ENCODE measurements at places on chromosomes 7 and 10.
A peak's percentile ranks its signal among the peaks of the same experiment; 100 is the strongest.

GRCh38 chr10:111207500-111207899 is 130.7 kb downstream of the ADRA2A start:
- no peak for DNase-seq

DNA sequence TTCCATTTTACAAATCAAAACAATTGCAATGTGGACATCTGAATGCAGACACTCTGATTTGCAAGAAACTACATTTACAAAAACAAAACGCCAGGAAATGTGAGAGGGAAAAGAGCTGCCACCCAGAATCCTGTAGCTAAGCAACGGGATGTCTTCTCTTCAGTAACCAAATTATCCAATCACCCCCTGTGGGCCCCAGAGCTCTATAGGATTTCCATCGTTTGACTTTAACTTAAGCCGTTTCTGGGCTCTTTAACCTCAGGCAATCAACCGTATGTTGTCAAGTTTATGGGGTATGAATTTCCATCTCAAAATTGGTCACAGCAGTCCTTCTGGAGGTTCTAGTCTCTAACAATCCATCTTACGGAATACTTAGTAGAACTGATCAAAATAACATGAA is 240.5 kb downstream of the ETV1 start:
- no peak for DNase-seq

GRCh38 chr10:15515202-15515601 is 144.1 kb upstream of the FAM171A1 start:
- no peak for DNase-seq

GRCh38 chr7:120164-120991 is 72.0 kb upstream of the FAM20C start:
- DNase-seq: no peak

DNA sequence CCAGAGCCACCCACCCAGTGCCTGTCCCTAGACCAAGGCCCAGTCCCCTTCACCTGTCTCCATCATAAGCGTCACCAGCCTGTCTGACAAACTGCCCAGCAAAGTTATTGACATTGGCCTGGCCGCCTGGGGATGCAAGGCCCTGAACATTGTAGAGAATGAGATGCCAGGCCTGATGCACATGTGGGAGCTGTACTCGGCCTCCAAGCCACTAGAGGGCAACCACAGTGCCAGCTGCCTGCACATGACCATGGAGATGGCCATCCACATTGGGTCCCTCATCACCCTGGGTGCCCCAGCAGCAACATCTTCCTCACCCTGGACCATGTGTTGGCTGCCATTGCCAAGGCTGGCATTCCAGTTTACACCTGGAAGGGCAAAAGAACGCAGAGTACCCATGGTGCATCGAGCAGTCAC is 63.7 kb upstream of the ANTXRL start:
- no peak for DNase-seq

GRCh38 chr10:91210435-91210834 is 10.0 kb upstream of the PCGF5 start:
- DNase-seq: peak; percentile 87

DNA sequence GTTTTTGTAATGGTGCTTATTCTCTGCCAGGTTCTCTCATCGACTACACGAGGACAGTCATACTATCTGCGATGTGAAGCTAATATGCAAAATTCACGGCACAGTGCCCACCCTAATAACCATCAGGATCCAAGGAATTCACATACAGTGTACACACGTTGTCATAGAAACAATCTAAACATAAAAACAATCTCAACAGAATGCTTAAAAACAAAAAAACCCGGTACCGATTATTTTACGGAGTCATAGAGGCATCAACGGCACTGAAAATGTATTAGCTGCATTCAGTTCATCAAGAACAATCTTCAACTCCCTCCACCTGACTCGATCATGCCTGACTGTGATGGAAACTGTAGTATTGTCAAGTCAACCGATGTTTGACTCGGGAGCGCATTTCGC is 628 bp downstream of the MRPS33 start:
- peak; percentile 45 for DNase-seq

- no peak for DNase-seq
These were observed 962 bp upstream of the SLC26A4 start for GRCh38 chr7:107659666-107660065.

GRCh38 chr10:99981581-99982199 is 28.1 kb downstream of the DNMBP start:
- DNase-seq: no peak

DNA sequence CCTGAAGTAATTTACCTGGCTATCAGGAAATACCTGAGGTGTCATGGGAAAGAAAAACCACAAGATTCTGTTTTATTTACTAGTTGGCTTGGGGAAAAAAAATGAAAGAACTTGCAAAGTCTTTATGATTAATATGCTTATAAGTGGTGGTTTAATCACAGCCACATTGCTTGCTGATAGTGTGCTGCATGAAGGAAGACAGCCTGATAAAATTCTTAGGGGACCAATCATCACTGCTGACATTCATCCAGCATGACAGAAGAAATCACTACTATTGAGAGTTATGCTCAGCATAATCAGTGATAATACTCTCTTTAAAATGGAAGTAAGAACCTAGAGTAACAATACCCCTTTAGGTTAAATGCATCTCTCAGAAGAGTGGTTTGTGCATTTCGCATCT is 150.2 kb upstream of the LRRN3 start:
- no peak for DNase-seq

GRCh38 chr10:103835096-103836050 is 20.0 kb downstream of the SH3PXD2A start:
- no peak for DNase-seq

GRCh38 chr7:16421333-16422102 is at the start of gene CRPPA:
Gene CRPPA, minus strand, starts transcription at chr7:16421538. Its CDS starts 216 bp downstream, at chr7:16421322.
- no peak for DNase-seq

DNA sequence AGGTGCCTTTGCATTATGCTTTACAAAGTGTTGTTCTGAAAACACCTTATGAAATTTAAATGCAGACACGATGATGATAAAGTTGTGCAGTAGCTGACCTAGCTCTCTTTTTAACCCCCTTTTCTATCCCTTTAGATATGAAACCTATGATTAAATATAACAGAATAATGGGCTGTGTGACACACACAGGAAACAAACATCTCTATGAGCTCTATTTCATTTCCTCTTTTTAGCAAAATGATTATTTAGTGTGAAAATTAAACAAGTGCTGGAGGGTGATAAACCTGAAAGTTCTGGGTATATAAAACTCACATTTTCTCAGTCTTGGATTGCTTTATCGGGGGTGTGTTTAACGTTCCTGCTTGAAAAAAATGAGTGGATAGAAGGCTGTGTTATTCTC is 1310.5 kb upstream of the CELF2 start:
- DNase-seq: no peak

DNA sequence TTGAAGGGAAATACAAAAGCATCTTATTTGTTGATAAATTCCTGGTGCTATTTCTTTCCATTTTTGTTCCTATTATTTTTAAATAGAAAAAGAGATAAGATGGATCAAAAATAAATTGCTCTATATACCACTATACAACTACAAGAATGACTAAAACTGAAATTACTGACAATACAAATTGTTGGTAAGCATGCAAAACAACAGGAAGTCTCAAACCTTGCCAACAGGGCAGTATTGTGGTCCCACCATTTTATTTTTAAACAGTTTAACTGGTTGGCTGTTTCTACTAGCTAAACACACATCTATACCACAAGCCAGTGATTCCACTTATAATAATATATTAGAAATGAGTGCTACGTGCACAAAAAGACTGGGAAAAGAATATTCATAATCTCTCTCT is 213.0 kb downstream of the JAZF1 start:
- DNase-seq: no peak

DNA sequence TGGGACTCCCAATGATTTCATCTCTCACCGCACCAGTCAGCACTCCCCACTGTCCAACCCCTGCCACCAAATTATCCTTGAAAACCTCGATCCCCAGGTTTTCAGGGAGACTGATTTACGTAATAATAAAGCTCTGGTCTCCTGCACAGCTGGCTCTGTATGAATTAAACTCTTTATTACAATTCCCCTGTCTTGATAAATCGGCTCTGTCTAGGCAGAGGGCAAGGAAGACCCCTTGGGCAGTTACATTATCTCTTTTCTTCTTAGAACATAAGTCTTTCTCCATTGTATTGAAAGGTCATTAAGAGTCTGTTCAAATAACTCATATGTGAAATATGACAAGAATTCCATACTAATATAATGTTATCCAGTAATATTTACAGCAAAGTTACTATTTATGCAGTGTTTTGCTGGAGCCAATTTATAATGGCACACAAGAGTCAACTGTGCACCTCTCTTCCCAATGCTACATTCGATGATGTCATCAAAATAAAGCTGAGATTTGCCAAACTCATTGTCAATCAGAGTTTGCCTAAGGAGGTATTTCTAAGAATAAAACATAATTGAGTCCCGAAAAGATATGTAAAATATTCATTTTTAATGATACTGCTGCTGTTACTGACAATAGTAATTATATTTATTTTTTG is 1297.2 kb upstream of the LRRTM3 start:
- no peak for DNase-seq

Data from NCI-H2081 treated with DMSO at 0.1 percent for 48 hours (cell line).